ENCODE measurements at places on chromosomes 7 and 10.

DNA sequence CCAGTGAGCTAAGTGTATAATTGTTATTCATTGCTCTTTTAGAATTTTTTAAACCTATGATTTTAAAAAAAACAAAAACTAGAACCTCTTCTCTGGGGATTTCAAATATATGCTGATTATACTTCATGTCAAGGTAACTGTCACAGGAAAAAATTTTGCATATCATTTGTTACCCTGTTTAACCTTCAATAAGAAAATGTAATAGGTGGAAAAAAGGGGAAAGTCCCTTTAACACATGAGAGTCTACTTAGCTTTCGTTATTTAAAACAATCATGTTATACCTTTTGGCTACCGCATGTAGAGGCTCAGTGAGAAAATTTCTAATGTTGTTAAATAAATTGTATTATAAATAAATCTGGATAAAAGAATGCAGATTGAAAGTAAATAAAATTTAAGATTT, 190.1 kb upstream of the AKR1E2 start:
- DNase-seq = no peak

GRCh38 chr10:112243713-112244112, 39.5 kb upstream of the TECTB start:
- DNase-seq = no peak

- DNase-seq = no peak
Measured at GRCh38 chr10:14625765-14626525, 148.8 kb downstream of the FAM107B start.

- no peak for DNase-seq
Measured at GRCh38 chr7:158702944-158703343, 1.7 kb downstream of the NCAPG2 start.

DNA sequence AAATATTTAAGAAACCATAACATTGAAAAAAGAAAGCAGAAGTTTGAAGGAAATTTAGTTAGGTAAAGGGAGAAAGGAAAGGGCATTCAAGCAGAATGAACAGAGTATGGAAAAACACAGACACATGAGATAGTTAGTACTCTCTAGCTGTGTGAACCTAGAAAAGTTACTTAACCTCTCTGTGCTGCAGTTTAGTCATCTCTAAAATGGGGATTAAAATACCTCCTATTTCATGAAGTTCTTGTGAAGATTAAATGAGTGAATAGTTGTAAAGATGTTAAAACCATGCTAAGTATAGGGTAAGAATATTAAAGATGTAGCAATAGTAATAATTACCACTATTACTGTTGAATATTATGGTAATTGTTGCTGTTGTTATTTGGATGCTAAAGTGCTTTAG, 269.6 kb downstream of the SLC25A13 start:
- DNase-seq = no peak

DNA sequence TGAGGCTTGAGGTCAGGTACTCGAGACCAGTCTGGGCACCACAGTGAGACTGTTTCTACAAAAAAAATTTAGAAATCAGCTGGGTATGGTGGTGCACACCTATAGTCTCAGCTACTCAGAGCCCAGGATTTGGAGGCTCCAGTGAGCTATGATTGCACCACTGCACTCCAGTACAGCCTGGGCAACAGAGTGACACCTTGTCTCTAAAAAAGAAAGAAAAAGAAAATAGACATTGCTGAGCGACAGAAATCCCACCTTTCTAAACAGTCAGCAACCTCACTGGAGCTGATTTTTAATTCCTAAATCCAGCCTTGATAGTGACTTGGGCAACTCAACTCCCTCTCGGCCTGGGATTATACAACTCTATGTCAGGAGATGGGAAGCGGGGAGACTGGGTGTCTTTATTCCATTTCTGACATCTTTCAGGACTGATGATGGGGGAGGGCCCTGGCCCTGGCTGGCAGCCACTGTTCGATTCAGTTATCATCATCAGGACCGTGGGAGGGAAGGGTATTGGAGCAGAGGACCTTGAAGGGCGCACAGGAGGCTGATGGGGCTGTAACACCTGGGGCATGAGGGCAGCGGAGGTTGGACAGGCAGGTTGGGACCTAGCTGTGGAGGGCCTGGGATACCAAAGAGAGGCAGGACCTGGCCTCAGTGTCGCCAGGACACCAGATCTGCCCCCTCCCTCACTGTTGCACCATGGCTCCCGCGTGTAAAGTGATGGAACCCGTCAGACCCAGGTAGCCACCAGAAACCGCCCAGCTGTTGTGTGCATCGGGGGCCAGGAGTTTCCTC, 14.7 kb downstream of the HSPB1 start:
- DNase-seq = no peak

DNA sequence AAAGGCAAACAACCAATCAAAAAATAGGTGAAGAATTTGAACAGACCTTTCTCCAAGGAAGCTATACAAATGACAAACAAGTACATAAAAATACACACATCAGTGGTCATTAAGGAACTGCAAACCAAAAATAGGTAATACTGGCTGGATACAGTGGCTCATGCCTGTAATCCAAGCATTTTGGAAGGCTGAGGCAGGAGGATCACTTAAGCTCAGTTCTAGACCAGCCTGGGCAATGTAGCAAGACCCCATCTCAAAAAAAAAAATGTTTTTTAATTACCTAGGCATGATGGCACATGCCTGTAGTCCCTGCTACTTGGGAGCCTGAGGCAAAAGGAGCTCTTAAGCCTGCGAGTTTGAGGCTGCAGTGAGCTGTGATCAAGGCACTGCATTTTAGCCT, 19.3 kb downstream of the CDCA7L start:
- DNase-seq = no peak

- no peak for DNase-seq
Measured at GRCh38 chr10:132294561-132295318, 13.0 kb downstream of the STK32C start.

- no peak for DNase-seq
Measured at GRCh38 chr7:323410-323809, 33.4 kb downstream of the FOXL3 start.

- DNase-seq = no peak
Measured at GRCh38 chr7:11331128-11332102, 357.7 kb downstream of the PHF14 start.

GRCh38 chr7:12564996-12565764, 5.3 kb upstream of the SCIN start:
- no peak for DNase-seq

DNA sequence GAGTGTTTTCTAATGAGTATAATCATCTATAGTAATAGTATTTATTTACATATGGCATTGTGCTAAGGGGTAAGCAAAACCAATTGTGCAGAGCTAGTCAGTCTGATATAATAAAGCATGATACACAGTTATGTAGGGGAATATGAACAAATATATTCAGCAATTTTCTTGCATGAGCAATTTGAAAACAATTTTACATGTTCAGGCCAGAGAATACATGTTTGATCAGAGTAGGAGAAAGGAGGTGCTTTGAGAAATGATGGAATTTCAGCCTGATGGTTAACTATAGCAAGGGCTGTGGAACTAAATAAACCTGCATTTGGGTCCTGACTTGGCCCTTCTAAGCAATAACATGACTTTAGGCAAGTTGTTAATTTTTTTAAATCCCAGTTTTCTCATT, 214.5 kb downstream of the TWIST1 start:
- no peak for DNase-seq

- no peak for DNase-seq
Measured at GRCh38 chr10:8158193-8159071, 103.9 kb downstream of the GATA3 start.

DNA sequence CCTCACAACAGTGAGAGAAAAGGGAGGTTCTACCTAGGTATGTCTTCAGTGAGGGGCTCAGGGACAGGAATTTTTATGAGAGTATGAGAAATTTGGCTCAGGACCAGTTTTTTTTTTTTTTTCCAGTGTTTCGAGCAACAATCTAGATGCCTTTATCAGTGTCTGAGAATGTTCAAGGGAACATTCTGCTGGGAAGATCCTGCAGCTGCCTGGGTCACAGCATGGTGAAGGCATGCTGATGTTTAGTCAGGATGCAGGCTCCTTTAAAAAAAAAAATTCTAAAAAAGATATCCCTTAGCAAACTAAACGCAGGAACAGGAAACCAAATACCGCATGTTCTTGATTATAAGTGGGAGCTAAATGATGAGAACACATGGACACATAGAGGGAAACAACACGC, 31.0 kb downstream of the SBDS start:
- no peak for DNase-seq

GRCh38 chr7:105759670-105760550, 116.5 kb downstream of the ATXN7L1 start:
- DNase-seq = no peak

DNA sequence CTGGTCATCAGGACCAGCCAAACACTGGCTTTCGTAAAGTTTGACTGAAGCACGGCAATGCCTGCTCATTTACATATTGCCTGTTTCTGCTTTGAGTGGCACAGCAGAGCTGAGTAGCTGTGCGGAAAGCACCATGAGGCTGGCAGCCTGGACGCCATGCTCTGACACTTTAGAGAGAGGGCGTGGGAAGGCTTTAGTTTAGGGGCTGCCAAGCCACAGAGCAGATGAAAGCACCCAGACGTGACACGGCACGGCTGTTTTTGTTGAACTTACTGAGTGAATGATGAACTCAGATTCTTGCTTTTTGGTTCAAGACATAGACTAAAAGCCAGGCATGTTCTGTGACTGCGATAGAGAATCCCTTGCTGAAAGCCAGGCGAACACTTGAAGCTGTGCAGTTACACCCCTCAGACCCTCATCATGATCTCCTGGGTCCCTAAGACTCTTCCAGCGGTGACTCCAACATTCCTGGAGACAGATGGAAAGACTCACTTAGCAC, 182.1 kb downstream of the ZMYND11 start:
- no peak for DNase-seq

DNA sequence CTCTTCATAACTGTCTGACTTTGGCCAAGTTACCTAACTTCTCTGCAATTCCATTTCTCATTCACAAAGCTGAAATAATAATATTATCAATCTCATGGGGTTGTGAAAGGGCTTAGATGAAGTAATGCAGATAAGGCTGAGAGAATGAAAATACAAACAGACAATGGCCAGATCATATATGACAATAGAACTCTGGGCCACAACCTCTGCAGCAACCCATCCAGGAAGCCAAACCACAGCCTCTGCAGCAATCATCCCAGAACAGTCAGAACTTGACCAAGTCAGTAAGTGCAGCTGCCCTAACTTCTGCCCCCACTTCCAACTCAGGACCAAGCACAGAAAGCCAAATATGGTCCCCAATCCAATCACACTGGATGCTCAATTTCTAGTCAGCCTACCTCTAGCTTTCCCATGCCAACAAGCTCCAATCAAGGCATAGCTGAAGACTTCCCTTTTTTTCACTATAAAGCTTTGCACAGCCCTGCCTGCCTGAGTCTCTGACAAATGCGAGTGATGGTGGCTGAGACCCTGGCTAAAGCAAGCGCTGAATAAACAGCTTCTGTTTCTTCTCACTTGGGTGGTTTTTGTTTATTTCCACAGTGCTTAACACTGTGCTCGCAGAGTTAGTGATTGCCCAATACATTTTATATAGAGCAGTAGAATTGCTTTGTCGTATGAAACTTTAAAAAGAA, 34.8 kb upstream of the TNPO3 start:
- no peak for DNase-seq

DNA sequence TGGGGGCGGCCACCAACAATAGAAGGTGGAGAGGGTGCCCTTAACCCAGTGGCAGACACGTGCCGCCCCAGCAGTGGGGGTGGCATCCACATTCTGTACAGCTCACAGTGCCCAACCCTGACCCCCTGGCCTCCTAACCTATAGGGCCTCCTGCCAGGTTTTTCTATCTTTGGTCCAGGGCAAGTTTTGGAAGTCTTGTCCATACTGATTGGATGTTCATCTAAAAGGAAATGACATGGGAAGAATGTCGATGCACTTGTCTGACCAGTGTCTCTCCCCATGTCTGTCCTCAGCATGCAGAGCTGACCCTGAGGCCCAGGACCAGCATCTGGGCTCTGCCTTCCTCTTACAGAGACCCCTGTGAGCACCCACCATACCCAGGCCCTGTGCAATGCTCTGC, 32.3 kb upstream of the ANTXRL start:
- DNase-seq = no peak

DNA sequence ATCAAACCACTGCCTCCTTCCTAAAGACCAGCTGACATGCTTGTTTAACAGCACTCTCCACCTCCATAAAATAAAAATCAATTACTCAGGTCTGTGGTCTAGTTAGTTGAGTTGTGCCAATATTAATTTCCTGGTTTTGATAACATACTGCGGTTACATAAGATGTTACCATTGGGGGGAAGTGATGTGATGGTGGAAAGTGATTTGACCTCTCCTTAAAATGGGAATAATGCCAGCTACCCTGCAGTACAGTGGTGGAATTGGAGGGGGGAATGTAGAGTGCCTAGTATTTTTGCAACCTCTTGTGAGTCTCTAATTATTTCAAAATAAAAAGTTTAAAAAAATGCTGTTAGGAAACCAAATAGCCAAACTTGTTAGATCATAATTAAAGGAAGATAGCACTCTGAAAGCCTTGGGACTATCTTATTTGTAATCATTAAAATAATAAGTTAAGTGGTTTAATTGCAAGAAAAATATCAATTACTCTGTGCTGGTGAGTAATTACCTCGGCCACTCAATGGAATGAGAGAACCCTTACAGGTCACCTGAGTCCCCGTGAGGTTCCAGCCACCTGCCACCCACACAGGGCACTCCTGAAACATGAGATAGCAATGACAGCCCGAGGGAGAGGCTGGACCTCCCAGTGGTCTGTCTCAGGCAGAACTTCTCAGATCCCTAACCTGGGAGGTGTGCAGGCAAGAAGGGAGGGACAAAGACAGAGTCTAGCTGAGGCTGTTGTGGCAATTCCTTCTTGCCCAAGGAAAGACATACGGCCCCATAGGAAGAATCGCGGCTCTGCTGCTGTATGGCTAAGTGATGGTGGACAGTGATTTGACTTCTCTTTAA, 94.1 kb downstream of the SH3PXD2A start:
- no peak for DNase-seq

Data from T-helper 2 cell (primary cell).